Activated gamma-delta T cell treated with Interleukin-2 at 50 U/mL for 16 hours (primary cell): ENCODE measurements at places on chromosomes 1 and 21.

DNA sequence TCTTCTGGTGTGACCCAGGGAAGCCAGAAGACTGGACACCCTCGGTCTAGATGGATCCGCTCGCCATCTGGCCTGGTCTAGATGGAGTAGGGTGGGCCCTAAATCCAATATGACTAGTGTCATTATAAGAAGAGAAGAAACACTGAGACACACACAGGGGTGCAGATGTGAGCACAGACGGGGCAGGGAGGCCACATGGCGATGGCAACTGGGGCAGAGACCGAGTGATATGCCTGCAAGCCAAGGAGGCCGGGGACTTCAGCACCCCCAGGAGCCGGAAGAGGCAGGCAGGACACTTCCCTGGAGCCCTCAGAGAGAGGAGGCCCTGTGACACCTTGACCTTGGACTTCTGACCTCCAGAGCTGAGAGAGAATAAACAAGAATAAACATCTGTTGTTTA lies 5.6 kb upstream of the TFF3 start:
- DNase-seq: no peak

GRCh38 chr21:42537106-42537742 lies 23.6 kb downstream of the SLC37A1 start:
- no peak for DNase-seq

- no peak for DNase-seq
Measured at GRCh38 chr1:5970610-5971273, 21.5 kb downstream of the NPHP4 start.

DNA sequence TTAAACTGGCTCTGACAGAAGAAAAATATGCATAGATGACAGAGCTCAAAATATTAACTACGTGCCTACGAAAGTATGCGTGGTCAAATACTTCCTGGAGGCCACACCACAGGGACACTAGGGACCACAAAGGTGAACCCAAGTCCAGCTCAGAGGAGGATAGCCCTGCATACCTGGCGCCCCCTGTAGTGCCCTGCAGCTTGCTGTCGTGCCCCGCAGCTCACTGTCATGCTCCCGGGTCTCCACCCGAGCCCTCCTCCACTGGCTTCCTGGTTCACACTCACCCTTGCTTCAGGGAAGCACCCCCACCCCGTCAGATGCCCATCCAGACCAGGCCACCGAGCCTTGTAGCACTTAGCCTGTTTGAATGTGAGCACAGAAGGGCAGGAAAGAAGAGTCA lies 16.7 kb upstream of the NADK start:
- DNase-seq: no peak

GRCh38 chr1:201180901-201181300 lies 9.7 kb upstream of the IGFN1 start:
- no peak for DNase-seq

GRCh38 chr1:65423884-65424572 lies 3.6 kb downstream of the LEPR start:
- no peak for DNase-seq

DNA sequence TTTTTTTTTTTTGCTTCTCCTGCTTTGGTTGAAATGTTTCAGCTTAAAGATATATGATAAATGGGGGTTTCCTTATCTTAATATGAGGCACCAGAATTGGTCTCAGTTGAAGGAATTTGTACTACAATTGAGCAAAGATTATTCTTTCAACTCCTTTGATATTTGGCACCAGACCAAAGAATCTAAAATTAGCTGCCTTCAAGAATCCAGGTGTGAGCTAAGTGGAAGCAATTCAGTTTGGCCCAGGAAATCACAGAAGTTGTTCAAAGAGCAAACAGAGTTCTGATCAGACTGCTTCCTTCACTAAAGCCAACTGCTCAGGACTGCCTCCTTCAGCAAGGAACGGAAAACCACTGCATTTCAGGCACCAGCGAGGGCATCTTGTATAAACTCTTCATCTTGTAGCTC lies 68.3 kb upstream of the BCAR3 start:
- no peak for DNase-seq

DNA sequence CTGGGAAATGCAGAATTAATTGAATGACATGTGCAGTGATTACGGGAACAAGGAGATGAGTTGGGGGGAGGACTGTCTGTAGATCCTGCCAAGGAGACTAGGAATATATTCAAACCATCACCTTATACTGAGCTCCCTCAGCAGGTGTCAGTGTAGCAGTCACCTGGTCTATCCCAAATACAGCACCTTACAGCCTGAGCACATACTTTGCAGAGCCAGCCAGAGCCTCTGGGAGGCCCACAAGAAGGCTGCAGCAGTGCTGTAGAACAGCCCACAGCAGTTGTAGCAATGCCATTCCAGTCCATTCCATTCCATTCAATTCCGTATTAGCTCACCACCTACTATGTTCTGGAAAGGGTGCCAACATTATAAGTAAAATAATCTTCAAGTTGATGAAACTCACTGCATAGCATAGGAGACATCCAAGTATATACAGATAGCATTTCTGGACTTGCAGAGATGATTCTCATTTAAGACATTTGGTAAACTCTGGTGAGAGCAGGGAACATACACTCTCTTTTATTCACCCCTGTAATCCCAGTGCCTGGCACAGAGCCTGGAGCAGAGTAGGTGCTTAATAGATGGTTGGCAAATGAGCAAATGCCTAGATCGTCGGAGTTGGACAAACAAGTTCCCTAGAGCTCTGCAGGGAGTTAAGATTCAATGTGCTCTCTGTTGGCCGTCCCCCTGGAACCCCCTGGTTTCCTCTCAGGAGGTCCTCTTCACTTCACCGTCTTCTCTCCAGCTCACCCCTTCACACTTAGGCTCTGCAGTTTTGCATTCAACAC lies 44.7 kb downstream of the KCNC4 start:
- no peak for DNase-seq

DNA sequence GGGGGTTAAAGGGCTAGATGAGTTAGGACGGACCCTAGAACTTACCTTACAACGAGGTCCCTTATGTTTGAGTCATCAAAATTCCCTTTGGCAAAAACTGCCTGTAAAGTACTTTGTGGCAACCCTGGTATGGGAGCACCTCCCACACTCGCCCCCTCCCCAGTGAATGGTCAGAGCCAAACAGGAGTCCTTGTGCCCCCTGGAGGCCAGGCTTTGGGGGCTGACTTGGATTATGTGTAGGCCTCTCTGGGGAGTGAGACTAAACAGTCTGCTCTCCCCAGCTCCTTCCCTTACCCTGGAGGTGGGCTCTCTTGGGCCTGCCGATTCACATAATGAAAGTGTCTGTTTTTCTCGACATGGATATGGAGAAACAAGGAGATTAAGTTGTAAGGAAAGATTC lies 81.2 kb downstream of the ADCY10 start:
- no peak for DNase-seq

DNA sequence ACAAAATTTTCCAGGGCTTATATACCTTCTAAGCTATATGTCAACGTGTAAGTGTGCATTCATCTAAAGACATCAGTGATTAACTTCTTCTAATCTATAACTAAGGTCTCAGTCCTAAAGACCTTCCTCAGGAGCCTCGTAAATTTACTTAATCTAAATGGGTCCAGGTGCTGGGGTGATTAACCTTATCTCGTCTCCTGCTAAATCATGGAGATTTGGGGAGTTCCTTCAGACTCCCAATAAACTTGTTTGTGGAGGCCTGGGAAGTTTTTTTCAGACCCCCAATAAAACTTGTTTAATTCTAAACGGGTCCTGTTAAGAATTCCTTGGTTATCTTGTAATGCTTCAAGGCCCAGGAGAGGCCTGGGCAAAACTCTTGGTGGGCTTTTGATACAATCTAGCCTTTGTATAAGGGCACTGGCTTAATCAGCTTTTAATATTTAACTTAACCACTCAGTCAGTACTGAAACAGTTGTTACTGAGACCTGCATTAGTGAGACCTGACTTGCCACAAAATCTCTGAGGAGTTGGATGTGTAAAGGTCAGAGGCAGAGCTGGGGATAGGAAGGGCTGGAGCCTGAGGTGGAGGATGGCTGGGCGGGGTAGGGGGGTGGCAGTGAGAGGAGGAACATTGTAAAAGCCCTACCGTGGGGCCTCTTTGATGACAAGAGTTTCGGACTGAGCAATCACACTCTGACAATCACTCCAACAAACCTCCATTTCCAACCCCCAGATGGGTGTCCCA lies 6.2 kb upstream of the HMGCS2 start:
- DNase-seq: no peak

DNA sequence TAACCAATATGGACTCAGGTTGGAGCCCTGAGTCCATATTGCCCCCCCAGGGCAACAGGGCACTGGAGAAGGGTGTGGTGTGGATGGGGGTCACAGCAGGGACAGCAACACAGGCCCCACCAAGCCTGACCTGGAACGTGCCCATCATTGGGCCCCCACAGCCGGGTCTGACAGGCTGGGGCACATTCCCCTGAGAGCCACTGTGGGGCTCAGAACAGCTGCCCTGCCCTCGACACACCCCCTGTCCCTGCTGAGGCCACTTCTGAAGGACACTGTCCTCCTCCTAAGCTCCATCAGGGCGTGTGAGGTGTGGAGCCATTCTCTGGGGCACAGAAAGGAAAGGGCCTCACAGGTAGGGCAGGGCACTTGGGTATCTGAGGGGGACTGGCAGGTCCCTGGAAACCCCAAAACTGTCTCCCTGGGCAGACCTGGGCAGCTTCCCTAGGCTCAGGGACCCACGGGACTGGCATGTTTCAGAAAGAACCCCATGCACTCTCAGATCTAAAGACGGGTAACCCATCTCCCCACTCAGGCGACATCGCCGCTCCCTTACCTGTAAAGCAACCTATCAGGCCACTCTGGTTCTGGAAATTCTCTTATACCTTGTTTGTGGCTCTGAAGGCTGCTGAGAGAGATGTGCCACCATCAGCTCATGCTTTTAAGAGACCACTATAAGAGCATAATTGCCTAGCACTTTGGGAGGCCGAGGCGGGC lies 95.5 kb downstream of the DMRTB1 start:
- peak; percentile 2 for DNase-seq
